ENCODE measurements at places on chromosomes 7 and 10.

DNA sequence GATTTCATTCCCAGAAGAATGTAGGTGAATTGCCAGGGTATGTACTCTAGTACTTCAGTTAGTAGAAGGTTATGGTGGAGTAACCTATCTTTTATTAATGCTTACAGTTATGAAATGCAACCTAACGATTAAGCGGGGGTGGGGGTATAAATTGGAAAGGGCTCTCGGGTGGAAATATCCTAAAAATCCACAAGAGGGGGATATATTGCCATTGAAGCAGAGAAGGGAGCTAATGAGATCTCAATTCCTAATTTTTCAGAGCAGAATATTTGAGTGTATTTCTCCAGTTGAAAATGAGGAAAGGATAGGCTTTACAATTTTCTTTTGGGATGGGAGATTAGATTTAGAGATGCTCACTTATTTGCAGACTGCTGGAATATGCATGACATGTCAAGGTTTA lies 90.8 kb downstream of the DNAJB9 start:
- no peak for DNase-seq

- DNase-seq, result peak; percentile 22
Observed at GRCh38 chr7:21507627-21508343, 35.1 kb upstream of the DNAH11 start.

- DNase-seq, result no peak
Observed at GRCh38 chr10:49611816-49612512, 1.9 kb downstream of the SLC18A3 start.

DNA sequence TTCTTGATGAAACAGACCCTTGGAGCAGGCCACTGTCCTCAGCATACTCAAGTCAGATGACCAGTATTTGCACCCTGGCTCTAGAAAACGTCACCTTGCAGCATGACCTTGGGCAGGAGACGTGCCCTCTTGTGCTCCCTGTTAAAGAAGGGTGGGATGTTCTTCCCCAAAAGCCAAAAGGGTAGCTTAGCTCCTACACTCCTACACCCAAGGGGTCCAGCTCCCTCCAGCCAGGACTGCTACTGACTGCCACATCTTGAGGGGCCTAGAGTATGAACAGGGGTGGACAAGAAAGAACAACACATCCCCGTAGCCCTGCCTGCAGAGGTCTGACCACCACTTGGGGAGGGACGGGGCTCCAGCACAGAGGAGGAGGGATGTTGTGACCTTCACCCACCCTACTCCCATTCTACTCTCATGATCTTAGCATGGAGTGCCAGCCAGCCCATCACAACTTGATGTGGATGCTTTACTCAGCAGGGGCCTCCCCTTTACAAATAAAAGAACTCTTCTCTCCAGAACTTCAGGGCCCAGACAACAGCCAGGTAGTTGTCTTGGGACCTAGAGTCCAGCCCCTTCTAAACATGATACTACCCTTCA lies 165.3 kb upstream of the ZMIZ1 start:
- no peak for DNase-seq

DNA sequence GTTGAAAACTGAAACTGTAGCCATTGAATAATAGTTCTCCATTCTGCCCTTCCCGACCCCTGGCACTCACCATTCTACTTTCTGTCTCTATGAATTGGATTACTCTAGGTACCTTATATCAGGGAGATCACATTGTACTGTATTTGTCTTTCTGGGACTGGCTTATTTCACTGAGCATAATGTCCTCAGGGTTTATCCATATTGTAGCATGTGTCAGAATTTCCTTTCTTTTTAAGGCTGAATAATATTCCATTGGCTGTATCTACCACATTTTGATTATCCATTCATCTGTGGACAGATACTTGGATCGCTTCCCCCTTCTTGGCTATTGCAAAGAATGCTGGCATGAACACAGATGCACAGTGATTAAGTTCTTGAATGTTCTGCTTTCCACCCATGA lies 107.4 kb downstream of the CDH23 start:
- no peak for DNase-seq

DNA sequence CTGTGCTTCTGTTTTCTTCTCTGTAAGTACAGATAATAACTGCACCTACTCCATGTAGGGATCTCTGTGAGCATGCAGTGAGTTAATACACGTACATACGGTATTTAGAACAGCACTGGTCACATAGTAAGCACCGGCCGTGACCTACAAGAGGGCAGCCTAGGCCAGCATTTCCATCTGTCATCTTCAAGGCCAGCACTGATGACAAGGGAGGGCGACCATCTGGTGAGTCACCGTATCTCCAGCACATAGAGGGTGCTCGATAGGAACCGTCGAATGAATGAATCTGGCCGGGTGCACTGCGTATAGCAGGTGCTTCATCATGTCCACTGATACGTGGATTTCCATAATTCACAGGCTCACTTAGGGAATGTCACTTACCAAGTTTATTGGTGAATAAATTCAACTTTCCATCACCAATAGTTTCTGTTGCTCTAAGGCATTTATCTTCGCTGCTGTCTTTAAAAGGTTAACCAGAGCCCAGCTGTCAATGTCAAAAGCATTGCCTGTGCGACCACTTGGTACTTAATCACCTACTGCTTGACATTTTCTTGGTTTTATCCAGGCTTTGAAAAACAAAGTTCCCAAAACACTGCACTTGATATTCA lies 8.3 kb downstream of the NOD1 start:
- no peak for DNase-seq

- no peak for DNase-seq
Observed at GRCh38 chr10:51340845-51341610, 266.7 kb downstream of the PRKG1 start.

DNA sequence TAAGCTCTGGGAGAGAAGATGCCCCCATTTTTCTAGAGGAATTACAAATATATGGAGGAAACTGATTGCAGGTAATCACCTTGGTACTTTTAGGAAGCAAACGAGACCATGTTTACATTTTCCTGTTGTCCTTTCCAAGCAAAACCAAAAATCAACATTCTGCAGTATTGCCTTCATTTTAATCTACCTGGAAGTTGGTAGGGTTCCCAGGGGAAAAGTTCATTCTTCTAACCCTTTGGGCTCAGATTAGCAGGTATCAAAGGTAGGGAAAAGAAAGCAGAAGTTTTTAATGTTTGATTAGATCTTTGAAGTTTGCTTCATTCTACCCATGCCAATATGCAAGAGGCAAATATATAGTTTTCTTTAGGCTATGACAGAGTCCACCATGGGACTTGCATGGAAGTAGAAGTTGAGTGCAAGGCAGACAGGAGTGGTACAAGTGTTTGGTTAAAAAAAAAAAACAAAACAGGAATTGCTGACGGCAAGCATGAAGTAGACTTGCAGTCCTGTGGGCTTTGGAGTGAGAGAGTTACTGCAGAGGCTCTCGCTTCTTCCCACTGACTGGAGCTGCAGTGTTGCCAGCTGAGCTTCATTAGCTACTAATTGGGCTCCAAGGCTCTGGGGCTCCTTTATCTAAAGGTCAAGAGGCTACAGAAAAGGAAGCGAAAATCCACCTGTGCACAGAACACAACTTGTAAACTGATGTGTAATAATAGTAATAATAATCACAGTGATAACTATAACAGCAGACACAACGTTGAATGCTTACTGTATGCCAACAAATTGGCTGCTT lies 28.9 kb upstream of the ASAH2 start:
- no peak for DNase-seq

DNA sequence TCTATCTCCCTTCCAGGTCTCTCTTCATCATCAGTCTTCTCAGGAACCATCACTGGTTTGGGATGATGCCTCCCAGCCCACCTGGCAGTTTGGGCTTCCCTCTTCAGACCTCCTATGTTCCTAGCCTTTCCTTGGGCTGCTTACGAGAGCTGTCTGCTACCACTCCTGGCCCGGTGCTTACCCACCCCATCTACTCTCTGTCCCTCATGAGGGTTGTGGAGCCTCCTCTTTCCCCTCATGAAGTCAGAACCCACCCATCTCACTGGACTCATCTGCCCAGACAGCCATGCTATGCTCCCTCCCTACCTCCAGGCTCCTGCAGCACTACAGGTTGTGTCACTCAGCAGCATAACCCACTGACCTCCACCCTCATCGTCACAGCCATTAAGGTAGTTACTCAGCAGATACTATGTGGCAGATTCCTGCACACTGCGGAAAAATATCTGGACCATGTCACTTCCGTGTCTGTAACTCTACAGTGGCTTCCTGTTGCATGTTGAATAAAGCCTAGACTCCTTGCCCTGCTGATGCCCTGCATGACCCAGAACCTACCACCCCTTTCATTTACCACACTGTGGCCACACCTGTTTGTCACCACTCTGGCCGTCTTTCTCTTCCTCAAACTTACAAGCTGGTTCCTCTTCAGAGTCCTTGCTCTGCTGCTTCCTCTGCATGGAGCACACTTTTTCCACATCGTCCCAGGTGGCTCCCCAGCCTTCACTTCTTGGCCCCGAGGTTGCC lies 2.0 kb downstream of the DBNL start:
- peak; percentile 23 for DNase-seq

- no peak for DNase-seq
Observed at GRCh38 chr7:14839307-14839706, 63.2 kb downstream of the DGKB start.

DNA sequence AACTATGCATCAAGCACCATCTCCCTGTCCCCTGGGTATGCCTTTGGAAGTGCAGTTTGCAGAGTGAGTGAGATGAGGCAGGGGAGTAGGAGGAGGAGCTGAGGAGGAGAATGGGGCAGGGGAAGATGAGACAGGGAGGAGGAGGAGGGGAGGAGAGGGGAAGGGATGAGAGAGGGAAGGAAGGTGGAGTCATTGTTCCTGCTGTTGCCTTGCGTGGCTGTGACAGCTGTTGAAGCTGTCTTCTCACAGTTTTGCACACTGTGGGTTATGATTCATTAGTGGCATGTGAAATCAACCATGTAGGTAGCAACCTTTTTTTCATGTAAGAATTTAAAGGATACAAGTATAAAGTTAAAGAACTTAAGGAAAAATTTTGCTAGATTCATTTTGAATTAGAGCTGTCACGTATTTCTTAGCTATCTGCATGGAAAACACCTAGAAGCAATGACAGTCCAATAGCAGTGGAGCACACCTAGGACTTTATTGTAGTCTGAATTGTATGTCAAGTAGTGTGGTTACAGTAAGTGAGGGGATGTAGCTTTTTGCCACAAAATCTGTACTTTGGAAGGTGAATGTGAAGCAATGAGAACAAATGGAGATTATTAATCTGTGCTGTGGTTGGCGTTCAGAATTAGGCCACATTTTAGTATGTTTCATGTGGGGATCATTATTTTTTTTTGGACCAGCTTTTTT lies 21.7 kb downstream of the CCM2 start:
- DNase-seq, result peak; percentile 87

- DNase-seq, result no peak
Observed at GRCh38 chr7:49425277-49425818, 348.1 kb upstream of the VWC2 start.

- DNase-seq, result no peak
Observed at GRCh38 chr10:103415581-103415980, 19.2 kb downstream of the PDCD11 start.

- DNase-seq, result peak; percentile 48
Observed at GRCh38 chr10:104209575-104210198, 22.5 kb downstream of the CFAP43 start.

GRCh38 chr10:60032723-60033122 lies 126.4 kb upstream of the CCDC6 start:
- DNase-seq, result peak; percentile 4

DNA sequence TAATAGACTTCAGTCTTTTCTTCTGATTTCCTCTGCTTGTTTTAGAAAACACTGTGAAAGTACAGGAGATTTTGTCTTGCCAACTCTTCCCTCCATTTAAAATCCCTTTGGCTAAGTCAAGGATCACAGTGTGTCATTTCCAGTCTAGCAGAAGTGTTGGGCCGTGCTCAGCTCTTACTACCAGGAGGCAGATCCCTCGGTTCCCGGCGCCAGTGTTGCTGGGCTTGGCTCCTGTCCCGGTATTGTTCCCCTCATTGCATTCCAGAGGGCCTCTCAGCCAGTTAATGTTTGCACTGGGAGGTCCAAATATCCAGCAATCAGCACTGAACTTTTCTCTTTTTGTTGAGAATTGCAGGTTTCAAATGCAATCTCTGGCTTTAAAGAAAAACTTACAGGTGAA lies 612.1 kb upstream of the MGMT start:
- DNase-seq, result no peak
